Activated CD4-positive, alpha-beta memory T cell treated with anti-CD3 and anti-CD28 coated beads for 36 hours (primary cell): ENCODE measurements at places on chromosomes 4 and X. TPM values are rescaled to one million over a fixed set of nuclear protein-coding genes. Genes with fewer than 3 reads are reported as not detected.

Gene ETFDH
- total RNA-seq: 30.9 TPM

DNA sequence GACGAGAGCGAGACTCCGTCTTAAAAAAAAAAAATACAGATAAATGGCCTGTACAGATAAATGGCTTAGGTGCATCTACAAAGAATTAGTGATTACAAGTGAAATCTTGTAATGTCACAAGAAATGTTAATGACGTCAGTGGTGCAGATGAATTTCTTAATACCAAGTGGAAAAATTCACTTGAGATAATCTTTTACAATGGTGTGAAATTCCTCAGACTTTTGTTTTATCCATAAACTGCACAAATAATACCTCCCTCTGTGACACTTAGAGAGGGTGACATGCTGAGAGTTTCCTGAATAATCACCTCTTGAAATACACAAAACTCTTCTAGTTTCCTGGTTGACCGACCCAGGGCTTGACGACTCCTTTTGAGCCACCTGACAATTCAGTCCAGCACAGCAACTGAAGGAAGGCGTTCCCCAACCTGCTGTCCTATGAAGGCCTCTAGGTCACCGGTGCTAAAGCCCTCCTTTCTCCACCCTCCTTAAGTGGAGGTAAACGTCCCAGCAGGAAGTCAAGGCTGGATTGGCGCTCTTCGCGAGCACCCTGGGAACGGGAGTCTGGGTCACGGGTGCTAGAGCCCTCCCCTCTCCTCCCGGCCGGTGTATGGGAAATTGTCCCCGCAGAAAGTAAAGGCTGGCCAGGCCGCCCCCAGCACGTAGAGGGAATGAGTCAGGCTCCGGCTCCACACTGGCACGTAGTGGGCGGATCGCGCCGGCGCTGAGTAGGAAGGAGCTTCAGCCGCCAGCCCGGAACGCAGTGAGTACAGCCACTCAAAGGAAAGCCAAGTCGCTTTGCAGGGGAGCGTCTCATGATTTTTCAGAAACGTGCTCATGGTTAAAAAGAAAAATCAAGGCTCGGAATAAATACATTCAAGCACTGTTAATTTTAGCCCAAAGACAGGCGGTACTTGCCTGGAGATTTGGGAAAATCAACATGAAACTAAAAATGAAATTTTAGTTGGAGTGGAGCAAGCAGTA, at the start of gene TMEM144:
TSS of gene TMEM144 (plus strand) at position 662 of the 983 bp plus-strand sequence. CDS start 2,182 bp downstream, outside the sequence.
- peaks cover 13% of the 10 kb centered on the region for H3K4me1 ChIP-seq
- DNase-seq: peak; percentile 69
- no peak within 1 kb of the TSS for H3K27ac ChIP-seq
- H3K36me3 ChIP-seq: no peaks in the 10 kb centered on the region

- DNase-seq: no peak
- H3K4me1 ChIP-seq: no peaks in the 10 kb centered on the region
- H3K27me3 ChIP-seq: peaks cover 3% of the 10 kb centered on the region
- H3K27ac ChIP-seq: no peak overlapping the region
- H3K4me3 ChIP-seq: no peak overlapping the region
Observed at GRCh38 chr4:158599765-158600498, 71.8 kb downstream of the C4orf46 start.

DNA sequence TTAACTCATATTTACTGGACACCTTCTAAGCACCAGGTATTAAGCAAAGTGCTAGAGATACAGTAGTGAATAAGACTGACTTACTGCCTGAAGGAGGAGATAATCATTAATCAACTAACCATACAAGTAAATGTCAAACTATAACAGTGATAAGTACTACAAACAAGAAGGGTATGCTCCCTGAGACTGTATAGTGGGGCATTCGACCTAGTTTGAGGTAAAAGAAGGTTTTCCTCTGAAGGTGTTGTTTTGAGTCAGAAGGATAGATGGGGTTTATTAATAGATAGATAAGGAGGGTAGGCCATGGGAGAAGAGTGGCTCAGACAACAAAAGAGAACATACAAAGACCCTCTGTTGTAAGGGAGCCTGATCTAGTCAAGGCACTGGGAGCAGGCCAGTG, 105.4 kb downstream of the DDIT4L start:
- no peak for DNase-seq
- peaks cover 30% of the 10 kb centered on the region for H3K4me1 ChIP-seq
- no peaks in the 10 kb centered on the region for H3K36me3 ChIP-seq
- no peak overlapping the region for H3K4me3 ChIP-seq
- H3K27me3 ChIP-seq: peaks cover 7% of the 10 kb centered on the region

GRCh38 chr4:59612235-59612634, 1587.9 kb upstream of the ADGRL3 start:
- no peaks in the 10 kb centered on the region for H3K27me3 ChIP-seq
- DNase-seq: no peak
- H3K4me1 ChIP-seq: no peaks in the 10 kb centered on the region

Gene POF1B
- 0.21 TPM for total RNA-seq

- no peaks in the 10 kb centered on the region for H3K4me1 ChIP-seq
- H3K4me3 ChIP-seq: no peak overlapping the region
- no peaks in the 10 kb centered on the region for H3K36me3 ChIP-seq
- no peak for DNase-seq
Observed at GRCh38 chr4:16596267-16596666, 302.2 kb downstream of the LDB2 start.

GRCh38 chr4:150039274-150040127, 38.7 kb upstream of the DCLK2 start:
- DNase-seq: no peak
- peaks cover 10% of the 10 kb centered on the region for H3K27me3 ChIP-seq
- no peak overlapping the region for H3K27ac ChIP-seq
- H3K4me3 ChIP-seq: no peak overlapping the region
- no peaks in the 10 kb centered on the region for H3K4me1 ChIP-seq

Gene TMPRSS11B
- not detected for total RNA-seq

Gene FLNA
- total RNA-seq: 1,023 TPM

GRCh38 chr4:6573986-6574746, 823 bp upstream of the MAN2B2 start:
- H3K36me3 ChIP-seq: peaks cover 11% of the 10 kb centered on the region
- peaks cover 6% of the 10 kb centered on the region for H3K4me1 ChIP-seq
- peak overlapping the region; percentile 80 for H3K4me3 ChIP-seq
- H3K27me3 ChIP-seq: no peaks in the 10 kb centered on the region
- DNase-seq: peak; percentile 22

- H3K27ac ChIP-seq: no peak overlapping the region
- H3K4me3 ChIP-seq: no peak overlapping the region
- H3K4me1 ChIP-seq: no peaks in the 10 kb centered on the region
- H3K36me3 ChIP-seq: no peaks in the 10 kb centered on the region
Observed at GRCh38 chr4:57233386-57233785, 123.2 kb upstream of the IGFBP7 start.

Gene CASK
- total RNA-seq: 27.0 TPM

DNA sequence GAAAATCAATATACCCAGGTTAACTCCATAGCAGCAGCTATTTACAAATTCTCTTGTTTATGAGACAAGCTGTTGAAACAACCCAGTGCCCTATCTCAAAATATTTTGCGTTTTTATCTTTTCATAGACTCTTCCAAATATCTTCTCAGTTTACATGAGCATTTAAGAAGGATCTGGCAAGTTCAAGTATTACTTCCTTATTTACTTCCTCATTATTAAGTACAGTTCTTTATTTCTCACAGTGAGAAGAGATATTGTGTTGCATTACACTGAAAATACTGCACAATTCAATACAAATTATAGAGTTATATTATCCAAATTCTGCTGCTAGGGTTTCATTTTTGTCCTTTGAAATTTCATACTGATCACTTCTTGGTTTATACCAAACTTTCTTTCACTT, 43.6 kb upstream of the UCP1 start:
- no peak for DNase-seq
- no peak overlapping the region for H3K4me3 ChIP-seq
- no peaks in the 10 kb centered on the region for H3K4me1 ChIP-seq
- H3K27ac ChIP-seq: no peak overlapping the region

GRCh38 chr4:156291317-156291716, 337.7 kb upstream of the CTSO start:
- no peaks in the 10 kb centered on the region for H3K36me3 ChIP-seq
- no peak overlapping the region for H3K4me3 ChIP-seq
- H3K27ac ChIP-seq: no peak overlapping the region
- DNase-seq: no peak

Gene SYN1
- total RNA-seq: 0.83 TPM

- H3K4me1 ChIP-seq: no peaks in the 10 kb centered on the region
- no peak for DNase-seq
- no peak overlapping the region for H3K4me3 ChIP-seq
Observed at GRCh38 chrX:140087875-140088274, 122.6 kb upstream of the CXorf66 start.

- no peaks in the 10 kb centered on the region for H3K36me3 ChIP-seq
- H3K27ac ChIP-seq: no peak overlapping the region
- H3K27me3 ChIP-seq: no peaks in the 10 kb centered on the region
- no peak overlapping the region for H3K4me3 ChIP-seq
- DNase-seq: no peak
- peaks cover 2% of the 10 kb centered on the region for H3K4me1 ChIP-seq
Observed at GRCh38 chr4:54320826-54321685, 92.0 kb downstream of the PDGFRA start.

GRCh38 chr4:19583827-19584569, 667.7 kb upstream of the SLIT2 start:
- no peak overlapping the region for H3K4me3 ChIP-seq
- no peak for DNase-seq
- H3K36me3 ChIP-seq: no peaks in the 10 kb centered on the region
- H3K27me3 ChIP-seq: no peaks in the 10 kb centered on the region
